ENCODE measurements at places on chromosomes 11 and 22.

DNA sequence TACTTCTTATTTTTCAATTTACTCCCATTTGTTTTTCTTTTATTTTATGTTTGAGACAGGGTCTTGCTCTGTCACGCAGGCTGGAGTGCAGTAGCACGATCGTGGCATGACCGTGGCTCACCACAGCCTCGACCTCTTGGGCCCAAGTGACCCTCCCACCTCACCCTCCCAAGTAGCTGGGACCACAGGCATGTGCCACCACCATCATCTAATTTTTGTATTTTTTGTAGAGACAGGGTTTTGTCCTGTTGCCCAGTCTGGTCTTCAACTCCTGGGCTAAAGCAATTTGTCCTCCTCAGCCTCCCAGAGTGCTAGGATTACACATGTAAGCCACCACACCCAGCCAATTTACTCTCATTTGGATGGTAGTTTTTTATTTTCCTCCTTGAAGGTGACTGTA lies 679.3 kb upstream of the CCDC179 start:
- H3K4me1 ChIP-seq, result peaks cover 6% of the 10 kb centered on the region
- peaks cover 4% of the 10 kb centered on the region for H3K27me3 ChIP-seq
- H3K36me3 ChIP-seq, result no peaks in the 10 kb centered on the region
- H3K4me3 ChIP-seq, result no peak overlapping the region
- no peak overlapping the region for H3K27ac ChIP-seq

- no peak for DNase-seq
- no peak overlapping the region for H3K27ac ChIP-seq
These were observed 125.0 kb downstream of the NTM start for GRCh38 chr11:131495423-131495822.

- H3K36me3 ChIP-seq, result no peaks in the 10 kb centered on the region
- DNase-seq, result no peak
- H3K4me1 ChIP-seq, result peaks cover 6% of the 10 kb centered on the region
- no peaks in the 10 kb centered on the region for H3K27me3 ChIP-seq
- peak overlapping the region; percentile 94 for H3K27ac ChIP-seq
These were observed 8.3 kb upstream of the PIM3 start for GRCh38 chr22:49951986-49952896.

- H3K27me3 ChIP-seq, result no peaks in the 10 kb centered on the region
- DNase-seq, result no peak
- H3K4me1 ChIP-seq, result peaks cover 62% of the 10 kb centered on the region
These were observed 82.6 kb downstream of the TEAD1 start for GRCh38 chr11:12756867-12757266.

GRCh38 chr11:26227301-26227746 lies 104.6 kb upstream of the ANO3 start:
- no peak overlapping the region for H3K4me3 ChIP-seq
- H3K27ac ChIP-seq, result no peak overlapping the region
- H3K27me3 ChIP-seq, result no peaks in the 10 kb centered on the region
- DNase-seq, result no peak
- no peaks in the 10 kb centered on the region for H3K36me3 ChIP-seq

- peak overlapping the region; percentile 90 for H3K27ac ChIP-seq
- H3K4me1 ChIP-seq, result peaks cover 47% of the 10 kb centered on the region
- peak overlapping the region; percentile 92 for H3K4me3 ChIP-seq
- H3K27me3 ChIP-seq, result peaks cover 47% of the 10 kb centered on the region
These were observed 3.9 kb downstream of the TENM4 start for GRCh38 chr11:79436919-79437277.

GRCh38 chr11:126697936-126698335 lies 302.6 kb downstream of the KIRREL3 start:
- no peak overlapping the region for H3K4me3 ChIP-seq
- H3K27ac ChIP-seq, result no peak overlapping the region
- H3K27me3 ChIP-seq, result peaks cover 22% of the 10 kb centered on the region
- no peak for DNase-seq
- H3K4me1 ChIP-seq, result peaks cover 22% of the 10 kb centered on the region

- no peaks in the 10 kb centered on the region for H3K27me3 ChIP-seq
- no peaks in the 10 kb centered on the region for H3K4me1 ChIP-seq
- no peak overlapping the region for H3K27ac ChIP-seq
- H3K4me3 ChIP-seq, result no peak overlapping the region
These were observed 411.3 kb downstream of the INSC start for GRCh38 chr11:15526032-15526431.

DNA sequence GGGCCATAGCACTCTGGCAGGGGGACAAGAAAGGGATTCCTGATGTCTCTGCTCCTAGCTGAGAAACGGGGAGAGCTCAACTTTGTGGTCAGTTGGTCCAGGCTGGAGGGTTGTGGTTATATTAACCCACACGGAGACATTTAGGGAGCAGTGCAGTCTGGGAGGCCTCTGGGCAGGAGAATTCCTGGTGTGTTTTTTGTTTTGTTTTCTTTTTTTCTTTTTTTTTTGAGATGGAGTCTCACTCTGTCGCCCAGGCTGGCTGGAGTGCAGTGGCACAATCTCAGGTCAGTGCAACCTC lies 88.0 kb upstream of the SHISAL1 start:
- DNase-seq, result no peak
- peaks cover 10% of the 10 kb centered on the region for H3K27me3 ChIP-seq
- H3K4me1 ChIP-seq, result peaks cover 9% of the 10 kb centered on the region
- H3K36me3 ChIP-seq, result no peaks in the 10 kb centered on the region
- no peak overlapping the region for H3K27ac ChIP-seq

- H3K27ac ChIP-seq, result no peak overlapping the region
- H3K4me1 ChIP-seq, result peaks cover 7% of the 10 kb centered on the region
- H3K36me3 ChIP-seq, result no peaks in the 10 kb centered on the region
- no peak overlapping the region for H3K4me3 ChIP-seq
- no peak for DNase-seq
- H3K27me3 ChIP-seq, result peaks cover 3% of the 10 kb centered on the region
These were observed 436.0 kb downstream of the RAB38 start for GRCh38 chr11:87739261-87739660.

- no peak overlapping the region for H3K27ac ChIP-seq
- peaks cover 14% of the 10 kb centered on the region for H3K4me1 ChIP-seq
- H3K36me3 ChIP-seq, result peaks cover 11% of the 10 kb centered on the region
- H3K27me3 ChIP-seq, result no peaks in the 10 kb centered on the region
These were observed 8.9 kb downstream of the LTO1 start for GRCh38 chr11:69666261-69666660.

DNA sequence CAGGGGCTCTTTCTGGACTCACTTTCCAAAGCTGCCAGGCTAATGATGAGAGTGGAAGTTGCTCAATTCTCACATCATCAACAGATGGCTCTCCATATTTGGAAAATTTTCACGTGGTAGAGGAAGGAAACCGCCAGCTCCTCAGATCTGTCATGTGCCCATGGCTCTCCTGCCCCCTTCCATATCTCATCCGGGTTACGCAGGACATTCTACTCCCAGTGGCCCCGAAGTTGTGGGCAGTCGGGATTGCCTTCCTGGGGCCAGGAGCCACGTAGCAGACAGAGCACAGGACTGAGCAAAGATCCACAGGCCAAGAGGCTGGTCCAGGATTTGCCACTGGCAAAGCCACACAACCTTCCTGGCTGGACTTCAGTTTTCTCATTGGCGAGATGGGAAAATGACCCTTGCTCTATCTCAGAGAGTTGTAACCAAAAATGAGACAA lies 38.8 kb downstream of the RPUSD4 start:
- H3K4me1 ChIP-seq, result peaks cover 24% of the 10 kb centered on the region
- H3K27ac ChIP-seq, result no peak overlapping the region
- H3K27me3 ChIP-seq, result peaks cover 2% of the 10 kb centered on the region
- no peak for DNase-seq
- H3K36me3 ChIP-seq, result peaks cover 3% of the 10 kb centered on the region

GRCh38 chr11:57277845-57278720 lies 41.0 kb upstream of the APLNR start:
- no peaks in the 10 kb centered on the region for H3K36me3 ChIP-seq
- peak overlapping the region; percentile 60 for H3K27ac ChIP-seq
- H3K4me3 ChIP-seq, result peak overlapping the region; percentile 50
- H3K4me1 ChIP-seq, result peaks cover 15% of the 10 kb centered on the region
- no peaks in the 10 kb centered on the region for H3K27me3 ChIP-seq
- DNase-seq, result no peak

DNA sequence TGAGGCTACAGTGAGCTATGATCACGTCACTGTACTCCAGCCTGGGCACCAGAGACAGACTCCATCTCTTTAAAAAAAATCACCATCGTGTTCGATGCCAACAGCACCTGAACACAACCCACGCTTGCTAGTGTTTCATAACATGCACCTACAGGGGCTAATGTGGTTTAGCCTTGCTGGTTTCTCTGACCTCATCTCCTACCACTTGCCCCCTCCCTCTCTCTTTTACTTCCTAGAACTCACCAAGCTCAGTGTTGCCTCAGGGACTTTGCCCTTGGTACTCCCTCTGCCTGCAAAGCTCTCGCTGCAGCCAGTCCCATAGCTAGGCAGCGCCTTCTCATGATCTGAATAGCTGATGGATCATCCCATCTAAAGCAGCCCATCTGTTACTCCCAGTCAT lies 99.8 kb downstream of the FBXO7 start:
- H3K36me3 ChIP-seq, result no peaks in the 10 kb centered on the region
- peaks cover 17% of the 10 kb centered on the region for H3K27me3 ChIP-seq
- H3K4me3 ChIP-seq, result no peak overlapping the region
- H3K27ac ChIP-seq, result no peak overlapping the region

DNA sequence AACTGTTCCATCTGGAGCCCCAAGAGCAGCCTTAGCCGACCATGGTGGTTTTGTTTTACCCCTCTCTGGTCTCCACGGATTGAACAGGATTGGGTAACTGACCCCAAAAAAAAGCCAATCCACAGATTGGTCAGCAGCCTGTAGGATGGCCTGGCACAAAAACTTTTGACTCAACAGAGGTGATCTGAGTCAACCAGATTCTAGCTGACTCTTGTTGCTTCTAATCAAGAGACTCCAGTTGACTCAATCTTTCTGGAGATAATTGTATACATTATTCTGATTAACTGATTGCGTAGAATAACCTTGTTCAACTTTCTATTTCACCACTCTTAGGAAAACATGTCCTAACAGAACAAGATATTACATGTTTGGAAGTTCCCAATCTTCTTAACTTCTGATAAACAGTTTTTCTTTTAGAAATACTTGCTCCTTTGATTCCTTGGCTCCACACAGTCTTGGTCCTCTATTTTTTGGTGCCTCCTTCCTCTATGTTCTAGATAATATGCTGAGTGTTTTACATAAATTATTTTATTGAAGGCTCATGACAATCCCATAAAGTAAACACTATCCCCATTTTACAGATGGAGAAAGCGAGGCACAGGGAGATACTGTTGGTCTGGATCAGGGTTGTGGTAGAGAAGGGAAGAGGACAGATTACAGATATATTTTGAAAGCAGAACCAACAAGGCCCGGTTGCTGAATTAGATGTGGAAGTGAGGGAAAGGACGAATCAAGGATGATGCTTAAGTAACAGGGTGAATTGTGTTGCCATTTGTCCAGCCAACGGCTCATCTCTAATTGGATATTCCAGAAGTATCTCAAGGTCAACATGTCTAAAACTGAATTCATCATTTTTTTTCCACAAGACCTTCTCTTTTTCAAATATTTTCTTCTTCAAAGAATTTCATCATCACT lies 11.5 kb upstream of the ZC3H12C start:
- H3K4me1 ChIP-seq, result peaks cover 10% of the 10 kb centered on the region
- no peak for DNase-seq
- no peaks in the 10 kb centered on the region for H3K36me3 ChIP-seq
- H3K27ac ChIP-seq, result no peak overlapping the region

DNA sequence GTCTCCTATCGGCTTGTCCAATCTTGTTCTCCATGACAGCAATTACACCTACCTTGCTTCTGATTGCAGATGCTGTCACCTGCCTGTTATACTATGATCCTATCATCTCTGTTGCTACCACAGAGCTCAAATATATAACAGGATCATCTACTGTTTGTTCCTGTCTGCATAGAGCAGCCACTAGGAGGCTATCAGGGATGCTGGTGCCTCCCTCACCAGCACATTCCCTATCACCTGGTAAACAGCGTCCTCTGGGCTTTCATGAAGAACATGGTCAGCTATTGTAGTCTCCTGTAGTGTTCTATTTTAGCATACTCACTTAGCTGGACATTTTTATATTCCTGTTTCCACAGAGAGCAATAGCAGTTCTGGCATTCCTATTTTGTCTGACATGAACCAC lies 87.8 kb upstream of the FAT3 start:
- H3K27ac ChIP-seq, result no peak overlapping the region
- no peaks in the 10 kb centered on the region for H3K27me3 ChIP-seq
- no peaks in the 10 kb centered on the region for H3K4me1 ChIP-seq
- no peaks in the 10 kb centered on the region for H3K36me3 ChIP-seq

- no peak overlapping the region for H3K27ac ChIP-seq
- peaks cover 4% of the 10 kb centered on the region for H3K36me3 ChIP-seq
- no peak for DNase-seq
- no peak overlapping the region for H3K4me3 ChIP-seq
- H3K4me1 ChIP-seq, result no peaks in the 10 kb centered on the region
These were observed 12.3 kb upstream of the SCUBE2 start for GRCh38 chr11:9103542-9104276.

GRCh38 chr22:49481659-49482399 lies 345.8 kb downstream of the BRD1 start:
- no peaks in the 10 kb centered on the region for H3K36me3 ChIP-seq
- H3K27ac ChIP-seq, result peak overlapping the region; percentile 62
- peak; percentile 58 for DNase-seq
- peaks cover 10% of the 10 kb centered on the region for H3K4me1 ChIP-seq

DNA sequence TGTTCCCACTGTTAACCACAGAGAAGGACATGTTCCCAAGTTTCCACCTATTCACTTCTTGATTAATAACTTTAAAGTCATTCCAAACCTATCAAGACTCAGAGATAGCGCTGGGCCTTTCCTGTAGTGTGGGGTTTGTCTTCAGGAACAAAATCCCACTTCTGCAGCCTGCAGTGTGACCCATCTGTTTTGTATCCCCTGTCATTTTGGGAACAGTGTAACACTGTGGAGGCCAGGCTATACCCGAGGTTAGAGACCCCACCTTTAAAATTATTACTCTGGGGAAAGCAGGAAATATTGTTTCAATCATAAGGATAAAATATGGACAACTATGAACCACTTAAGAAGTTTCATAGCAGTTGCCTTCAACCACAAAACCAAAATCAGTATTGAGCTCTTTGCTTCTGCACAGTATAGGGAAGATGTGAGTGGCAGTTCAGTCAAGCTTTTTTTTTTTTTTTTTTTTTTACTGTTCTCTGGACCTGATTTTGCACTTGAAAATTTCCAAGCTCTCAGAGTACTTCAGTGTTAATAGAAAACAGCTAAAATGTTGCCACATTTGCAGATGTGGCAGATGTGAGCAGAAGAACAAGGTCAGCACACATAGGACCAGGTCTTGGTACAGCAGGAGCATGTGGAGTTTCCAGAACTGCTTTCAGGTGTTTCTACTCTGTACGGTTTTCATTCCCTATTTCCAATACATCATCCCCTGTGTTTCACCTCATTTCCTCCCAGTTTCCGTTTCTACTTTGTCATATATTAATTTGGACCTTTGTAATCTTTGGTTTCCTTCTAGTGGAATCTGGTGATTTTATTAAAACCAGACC lies 121.5 kb downstream of the MAML2 start:
- H3K27ac ChIP-seq, result peak overlapping the region; percentile 38
- no peaks in the 10 kb centered on the region for H3K27me3 ChIP-seq
- DNase-seq, result no peak
- H3K36me3 ChIP-seq, result peaks cover 6% of the 10 kb centered on the region
- peaks cover 44% of the 10 kb centered on the region for H3K4me1 ChIP-seq

Measured in type B pancreatic cell (in vitro differentiated cells).